ENCODE measurements at places on chromosomes 5 and 9.

DNA sequence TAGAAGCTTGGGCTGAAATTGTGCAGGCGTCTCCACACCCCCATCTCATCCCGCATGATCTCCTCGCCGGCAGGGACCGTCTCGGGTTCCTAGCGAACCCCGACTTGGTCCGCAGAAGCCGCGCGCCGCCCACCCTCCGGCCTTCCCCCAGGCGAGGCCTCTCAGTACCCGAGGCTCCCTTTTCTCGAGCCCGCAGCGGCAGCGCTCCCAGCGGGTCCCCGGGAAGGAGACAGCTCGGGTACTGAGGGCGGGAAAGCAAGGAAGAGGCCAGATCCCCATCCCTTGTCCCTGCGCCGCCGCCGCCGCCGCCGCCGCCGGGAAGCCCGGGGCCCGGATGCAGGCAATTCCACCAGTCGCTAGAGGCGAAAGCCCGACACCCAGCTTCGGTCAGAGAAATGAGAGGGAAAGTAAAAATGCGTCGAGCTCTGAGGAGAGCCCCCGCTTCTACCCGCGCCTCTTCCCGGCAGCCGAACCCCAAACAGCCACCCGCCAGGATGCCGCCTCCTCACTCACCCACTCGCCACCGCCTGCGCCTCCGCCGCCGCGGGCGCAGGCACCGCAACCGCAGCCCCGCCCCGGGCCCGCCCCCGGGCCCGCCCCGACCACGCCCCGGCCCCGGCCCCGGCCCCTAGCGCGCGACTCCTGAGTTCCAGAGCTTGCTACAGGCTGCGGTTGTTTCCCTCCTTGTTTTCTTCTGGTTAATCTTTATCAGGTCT, at the start of gene C9orf72:
Gene C9orf72 (minus strand): TSS at position 564 of the 716 bp plus-strand sequence. CDS start 6,361 bp downstream, outside the sequence.
- no peak for DNase-seq

- no peak for DNase-seq
Measured at GRCh38 chr9:3721096-3721495, 195.3 kb upstream of the RFX3 start.

DNA sequence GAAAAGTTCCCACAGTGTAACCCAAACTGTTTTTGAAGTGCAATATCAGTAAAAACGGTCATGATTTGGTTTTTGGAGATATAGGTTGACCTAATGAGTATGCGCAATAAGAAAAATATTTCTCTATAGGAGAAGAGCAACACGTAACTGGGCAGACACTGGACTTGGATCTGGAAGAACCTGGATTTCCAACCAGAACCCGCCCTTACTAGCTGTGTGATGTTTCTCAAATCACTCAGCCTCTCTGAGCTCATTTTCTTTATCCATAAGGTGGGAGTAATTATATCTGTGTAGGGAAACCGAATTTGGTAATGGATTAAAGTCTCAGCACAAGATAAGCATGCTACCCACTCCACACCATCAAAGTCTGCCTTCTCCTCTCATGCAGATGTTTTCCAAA, 169.1 kb downstream of the COL23A1 start:
- DNase-seq: no peak

DNA sequence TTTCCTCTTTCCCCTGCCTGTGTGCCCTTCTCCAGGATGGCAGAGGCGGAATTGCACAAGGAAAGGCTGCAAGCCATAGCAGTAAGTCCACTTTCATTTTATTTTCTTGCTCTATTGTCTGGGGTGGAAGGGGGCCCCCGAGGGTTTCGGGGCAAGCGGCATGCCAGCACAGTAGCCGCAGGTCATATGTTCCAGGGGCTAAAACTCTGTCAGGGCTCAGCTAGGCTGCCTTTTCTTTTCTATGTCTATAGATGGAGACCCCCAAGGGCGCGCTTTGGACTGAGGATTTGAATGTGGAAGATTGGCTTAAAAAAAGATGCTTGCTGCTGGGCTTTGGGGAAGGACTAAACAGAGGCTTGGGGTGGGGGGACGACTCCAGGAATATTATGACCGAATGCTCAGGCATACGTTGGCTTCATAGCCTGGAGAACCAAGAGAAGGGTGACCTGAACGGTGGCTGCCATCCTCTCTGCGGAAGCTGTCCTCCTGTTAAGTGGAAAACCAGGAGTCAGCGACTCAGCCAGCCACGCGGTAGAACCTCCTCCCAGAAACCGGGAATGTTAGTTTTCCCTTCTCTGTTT, 545 bp downstream of the PALM2AKAP2 start:
- DNase-seq: no peak

- DNase-seq: no peak
Measured at GRCh38 chr5:7801891-7802614, 48.9 kb downstream of the CFAP90 start.

- DNase-seq: peak; percentile 39
Measured at GRCh38 chr5:120769312-120769872, 305.3 kb downstream of the PRR16 start.

- no peak for DNase-seq
Measured at GRCh38 chr9:77725820-77726219, 77.7 kb upstream of the GNA14 start.

GRCh38 chr9:91776409-91777291, 173.4 kb downstream of the ROR2 start:
- no peak for DNase-seq

DNA sequence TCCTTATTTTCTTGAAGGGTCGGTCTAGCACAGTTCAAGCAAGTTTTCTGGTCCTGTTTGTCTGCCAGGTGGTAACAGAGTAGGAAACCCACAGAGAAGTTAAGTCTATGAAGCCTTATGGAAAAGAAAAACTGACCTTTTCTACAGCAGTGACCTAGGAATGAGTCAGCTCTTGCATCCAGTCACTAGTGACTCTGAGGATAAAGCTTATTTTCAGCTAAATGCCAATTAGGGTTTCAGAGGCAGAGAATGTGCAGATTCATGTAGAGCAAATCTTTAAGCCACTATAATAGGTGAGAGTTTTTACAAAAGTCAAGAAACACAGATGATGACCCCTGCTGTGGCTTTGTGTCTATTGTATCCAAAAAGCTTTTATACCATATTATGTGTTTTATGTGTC, 100.7 kb downstream of the CWC27 start:
- DNase-seq: no peak

DNA sequence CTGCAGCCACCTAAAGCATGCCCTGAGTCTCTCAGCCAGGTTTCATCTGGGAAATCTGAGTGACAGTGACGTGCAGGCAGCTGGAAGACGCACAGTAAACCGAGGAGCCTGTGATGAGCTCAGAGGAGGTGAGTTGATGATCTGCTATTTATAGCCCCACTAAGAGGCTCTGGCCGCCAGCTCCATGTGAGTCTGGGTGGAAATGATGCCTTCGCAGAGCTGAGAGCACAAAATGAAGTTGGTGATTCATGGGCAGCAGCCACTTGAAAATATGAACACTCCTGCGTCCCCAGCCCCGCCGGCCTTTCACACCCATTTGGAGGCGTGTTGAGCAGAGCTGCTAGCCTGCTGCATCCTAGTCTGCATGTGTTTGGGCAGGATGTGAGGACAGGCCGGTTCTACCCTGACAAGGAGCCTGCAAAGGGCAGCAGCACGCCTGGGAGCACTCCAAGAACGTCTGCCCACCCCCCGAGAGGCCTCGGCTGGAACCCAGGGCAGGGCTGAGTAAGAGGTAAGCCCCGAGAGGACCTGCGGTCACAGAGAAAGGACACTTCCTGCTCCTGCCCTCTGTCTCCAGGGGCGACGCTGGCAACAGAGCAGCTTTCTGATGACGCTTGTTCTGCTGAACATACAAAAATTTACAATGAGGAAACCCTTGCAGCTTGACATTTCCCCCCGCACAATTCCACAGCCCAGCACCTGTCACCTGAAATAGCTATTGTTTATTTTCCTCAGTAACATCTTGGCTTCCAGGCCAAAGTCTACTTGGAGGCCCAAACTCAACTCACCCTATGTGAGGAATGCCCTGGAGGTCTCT, 25.1 kb upstream of the CDKN2AIPNL start:
- DNase-seq: no peak

DNA sequence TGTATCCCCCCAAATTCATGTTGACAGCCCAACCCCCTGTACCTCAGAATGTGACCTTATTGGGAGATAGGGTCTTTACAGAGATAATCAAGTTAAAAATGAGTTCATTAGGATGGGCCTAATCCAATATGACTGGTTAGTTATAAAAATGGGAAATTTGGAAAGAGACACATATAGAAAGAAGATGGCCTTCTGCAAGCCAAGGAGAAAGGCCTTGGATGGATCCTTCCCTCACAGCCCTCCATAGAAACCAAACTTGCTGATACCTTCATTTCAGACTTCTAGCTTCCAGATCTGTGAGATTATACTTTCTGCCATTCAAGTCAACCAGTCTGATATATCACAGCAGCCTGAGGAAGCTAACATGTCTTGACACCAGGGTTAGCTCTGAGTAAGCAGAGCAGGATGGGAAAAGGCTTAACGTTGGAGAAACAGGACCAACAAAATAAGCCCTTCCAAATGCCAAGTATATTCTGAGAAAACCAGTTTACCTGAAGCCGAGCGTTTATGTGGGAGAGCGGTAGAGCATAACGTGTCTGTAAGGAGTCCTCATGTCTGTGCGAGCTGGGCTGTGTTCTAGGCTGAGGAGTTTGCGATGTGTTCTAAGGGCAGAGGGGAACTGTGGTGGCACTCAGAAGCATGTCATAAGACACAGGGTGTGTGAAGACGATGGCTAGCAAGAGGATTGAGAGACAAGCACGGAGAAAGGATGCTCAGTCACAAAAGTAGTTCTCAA, 206.1 kb downstream of the PIK3R1 start:
- no peak for DNase-seq

Data from SK-N-MC (cell line).